Nephron progenitor cell (in vitro differentiated cells): ENCODE measurements at places on chromosomes 4 and X.

GRCh38 chrX:12866451-12867377, at the start of gene TLR7:
Gene TLR7, plus strand, starts transcription at chrX:12867072. Its CDS starts 507 bp downstream, at chrX:12867579.
- no peak for DNase-seq

- no peak for DNase-seq
Observed at GRCh38 chr4:172818901-172819300, 349.7 kb upstream of the GALNT7 start.

DNA sequence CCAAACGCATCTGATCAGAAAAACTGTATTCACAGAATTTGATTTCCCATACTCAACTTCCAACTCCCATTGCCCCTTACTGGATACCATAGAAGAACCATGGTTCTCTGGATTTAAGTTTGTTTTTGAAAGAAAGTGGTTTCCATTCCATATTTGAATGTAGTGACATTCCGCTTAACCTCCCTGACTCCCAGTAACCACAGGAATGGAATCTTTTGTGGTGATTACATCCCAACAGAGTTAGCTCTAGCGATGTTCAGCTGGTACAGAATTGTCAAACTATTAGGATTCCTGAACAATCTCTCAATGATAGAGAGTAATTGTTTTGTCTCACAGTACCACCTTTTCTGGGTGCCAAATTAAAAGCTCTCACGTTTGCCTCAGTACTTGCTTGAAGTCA, 1.7 kb downstream of the NUDT10 start:
- no peak for DNase-seq

GRCh38 chr4:114312338-114312737, 286.3 kb upstream of the UGT8 start:
- no peak for DNase-seq

DNA sequence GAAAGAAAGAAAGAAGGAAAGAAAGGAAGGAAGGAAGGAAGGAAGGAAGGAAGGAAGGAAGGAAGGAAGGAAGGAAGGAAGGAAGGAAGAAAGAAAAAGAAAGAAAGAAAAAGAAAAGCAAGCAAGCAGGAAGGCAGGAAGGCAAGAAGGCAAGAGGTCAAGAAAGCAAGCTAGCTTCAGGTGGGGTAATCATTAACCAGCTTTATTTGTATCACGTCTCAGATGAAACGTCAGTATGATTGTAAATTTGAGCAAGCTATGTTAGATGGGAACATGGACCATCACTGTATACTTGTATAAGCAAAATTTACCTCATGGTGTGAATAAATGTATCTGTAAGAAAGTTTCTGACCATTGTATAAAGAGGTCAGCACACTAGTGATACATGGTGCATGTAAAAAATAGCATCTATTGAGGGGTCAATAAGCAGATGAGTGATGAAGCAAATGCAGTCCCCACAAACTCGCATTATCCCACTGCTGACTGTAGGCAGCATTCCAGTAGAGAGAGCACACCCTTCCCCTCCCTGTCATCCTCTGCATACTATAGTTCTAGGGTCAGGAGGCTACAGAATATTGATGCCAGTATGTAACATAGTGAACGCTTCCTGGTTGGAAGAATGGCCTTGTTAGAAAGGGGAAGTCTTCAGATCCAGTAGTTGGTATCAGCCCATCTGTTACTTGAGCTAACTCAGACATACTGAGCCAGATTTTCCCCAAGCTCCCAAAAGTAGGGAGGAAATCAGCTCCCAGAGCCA, 16.5 kb upstream of the KLHL34 start:
- no peak for DNase-seq

DNA sequence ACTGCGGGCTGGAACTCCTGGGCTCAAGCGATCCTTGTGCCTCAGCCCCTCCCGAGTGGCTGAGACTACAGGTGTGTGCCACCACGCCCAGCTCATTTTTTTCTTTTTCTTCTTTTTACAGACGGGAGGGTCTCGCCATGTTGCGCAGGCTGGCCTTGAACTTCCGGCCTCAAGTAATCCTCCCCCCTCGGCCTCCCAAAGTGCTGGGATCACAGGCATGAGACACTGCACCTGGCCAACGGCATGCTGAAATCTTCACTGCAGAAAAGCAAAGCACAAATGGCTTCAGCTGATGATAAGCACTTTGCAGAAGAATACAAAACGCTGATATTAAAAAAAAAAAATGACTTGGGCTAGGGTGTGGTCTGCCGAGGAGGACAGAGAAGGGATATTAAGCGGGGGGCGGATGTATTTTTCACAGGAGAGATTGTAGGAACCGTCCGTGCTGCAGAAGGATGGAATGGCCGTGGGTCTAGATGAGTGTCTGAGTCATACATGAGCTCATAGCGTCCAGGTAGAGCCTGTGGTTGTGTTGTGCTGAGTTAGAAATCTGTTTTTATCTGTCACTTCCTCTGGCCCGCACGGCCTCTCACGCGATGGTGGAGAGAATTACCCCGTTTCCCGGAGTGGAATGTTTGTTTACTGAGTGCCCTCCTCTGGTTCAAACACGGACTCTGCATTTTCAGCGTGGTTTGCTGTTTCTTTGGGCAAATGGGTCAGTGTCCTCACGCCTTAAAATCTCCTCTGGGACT, 8.5 kb upstream of the AKAP17A start:
- DNase-seq: no peak

DNA sequence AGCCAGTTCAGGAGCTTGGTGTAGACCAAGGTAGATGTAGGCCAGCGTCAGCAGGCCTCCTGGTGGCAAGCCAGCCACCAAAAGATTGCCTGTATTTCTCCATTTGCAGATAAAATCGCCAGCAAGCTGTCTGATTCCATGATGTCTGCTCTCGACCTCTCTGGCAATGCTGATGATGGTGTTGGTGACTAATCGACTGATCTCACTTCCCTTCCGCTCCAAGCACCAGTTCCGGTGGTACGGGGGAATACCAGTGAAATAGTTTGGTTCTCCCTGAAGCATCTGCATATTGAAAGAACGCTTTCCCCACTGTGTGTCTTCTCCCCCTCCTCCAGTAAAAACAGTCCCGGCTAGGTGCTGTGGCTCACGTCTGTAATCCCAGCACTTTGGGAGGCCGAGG, 30.4 kb downstream of the GNL3L start:
- no peak for DNase-seq

GRCh38 chrX:10582945-10583344, 37.4 kb downstream of the MID1 start:
- DNase-seq: no peak

- no peak for DNase-seq
Observed at GRCh38 chrX:119755981-119756533, 2.3 kb upstream of the SOWAHD start.

- DNase-seq: no peak
Observed at GRCh38 chrX:109732017-109732801, 848 bp downstream of the ACSL4 start.

GRCh38 chrX:79336869-79337815, 30.0 kb downstream of the ITM2A start:
- DNase-seq: no peak

GRCh38 chrX:55014897-55015299, 14.7 kb downstream of the APEX2 start:
- DNase-seq: no peak

DNA sequence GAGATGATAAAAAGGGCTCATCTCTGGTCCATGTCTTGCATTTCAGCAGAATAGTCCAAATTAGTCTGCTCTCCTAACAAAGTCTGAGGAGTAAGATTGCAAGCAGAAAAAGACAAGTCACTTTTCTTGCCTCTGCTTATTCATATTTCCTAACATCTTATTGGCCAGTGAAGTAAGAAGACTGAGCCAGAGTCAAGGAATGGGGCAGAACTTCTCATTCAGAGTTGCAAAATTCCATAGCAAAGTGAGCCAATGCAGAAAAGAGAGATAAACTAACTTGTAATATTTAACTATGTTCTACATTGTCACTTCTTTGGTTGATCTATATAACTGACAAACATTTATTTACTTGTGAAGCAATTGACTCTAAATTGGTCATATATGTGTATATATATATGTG, 2304.0 kb downstream of the ARAP2 start:
- no peak for DNase-seq

- DNase-seq: peak; percentile 35
Observed at GRCh38 chr4:88672987-88673386, 24.6 kb downstream of the NAP1L5 start.

GRCh38 chr4:78710536-78710935, 65.6 kb upstream of the BMP2K start:
- DNase-seq: no peak

DNA sequence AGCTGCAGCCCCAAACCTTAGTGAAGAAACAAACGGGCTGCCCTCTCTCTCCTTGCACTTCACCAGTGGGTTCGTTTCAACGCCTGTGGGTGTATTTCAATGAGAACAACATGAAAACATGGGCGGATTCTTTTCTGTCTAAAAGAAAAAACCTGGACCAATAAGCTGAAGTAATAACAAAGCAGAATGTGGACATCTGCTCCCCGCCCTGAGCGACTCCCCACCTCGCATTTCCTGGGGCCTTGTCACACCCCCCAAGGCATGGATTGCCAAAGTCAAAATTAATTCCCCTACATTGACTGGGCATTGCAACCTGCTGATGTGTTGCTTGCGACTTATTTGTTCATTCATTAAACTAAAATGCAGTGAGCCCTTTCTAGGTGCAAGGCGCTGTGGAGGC, 142.9 kb downstream of the BCOR start:
- DNase-seq: no peak

DNA sequence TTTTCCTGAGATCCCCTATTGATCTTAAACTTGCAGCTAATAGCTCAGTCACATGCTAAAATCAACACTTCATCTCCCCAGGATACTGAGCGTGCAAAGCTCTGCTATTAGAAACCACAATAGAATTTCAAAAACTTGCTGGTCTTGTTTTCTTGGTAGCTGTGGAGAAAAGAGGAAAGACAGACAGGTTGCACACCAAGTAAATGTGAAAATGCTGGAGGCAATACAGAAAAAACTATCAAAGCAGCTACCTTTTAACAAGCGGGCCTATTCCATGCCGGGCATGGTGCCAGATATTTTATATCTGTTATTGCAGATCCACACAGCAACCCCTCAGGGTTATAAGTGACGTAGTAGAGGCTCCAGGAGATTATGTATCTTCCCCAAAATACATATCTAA, 171.9 kb downstream of the DCTD start:
- DNase-seq: no peak

- no peak for DNase-seq
Observed at GRCh38 chr4:17915439-17915838, 104.7 kb downstream of the NCAPG start.

DNA sequence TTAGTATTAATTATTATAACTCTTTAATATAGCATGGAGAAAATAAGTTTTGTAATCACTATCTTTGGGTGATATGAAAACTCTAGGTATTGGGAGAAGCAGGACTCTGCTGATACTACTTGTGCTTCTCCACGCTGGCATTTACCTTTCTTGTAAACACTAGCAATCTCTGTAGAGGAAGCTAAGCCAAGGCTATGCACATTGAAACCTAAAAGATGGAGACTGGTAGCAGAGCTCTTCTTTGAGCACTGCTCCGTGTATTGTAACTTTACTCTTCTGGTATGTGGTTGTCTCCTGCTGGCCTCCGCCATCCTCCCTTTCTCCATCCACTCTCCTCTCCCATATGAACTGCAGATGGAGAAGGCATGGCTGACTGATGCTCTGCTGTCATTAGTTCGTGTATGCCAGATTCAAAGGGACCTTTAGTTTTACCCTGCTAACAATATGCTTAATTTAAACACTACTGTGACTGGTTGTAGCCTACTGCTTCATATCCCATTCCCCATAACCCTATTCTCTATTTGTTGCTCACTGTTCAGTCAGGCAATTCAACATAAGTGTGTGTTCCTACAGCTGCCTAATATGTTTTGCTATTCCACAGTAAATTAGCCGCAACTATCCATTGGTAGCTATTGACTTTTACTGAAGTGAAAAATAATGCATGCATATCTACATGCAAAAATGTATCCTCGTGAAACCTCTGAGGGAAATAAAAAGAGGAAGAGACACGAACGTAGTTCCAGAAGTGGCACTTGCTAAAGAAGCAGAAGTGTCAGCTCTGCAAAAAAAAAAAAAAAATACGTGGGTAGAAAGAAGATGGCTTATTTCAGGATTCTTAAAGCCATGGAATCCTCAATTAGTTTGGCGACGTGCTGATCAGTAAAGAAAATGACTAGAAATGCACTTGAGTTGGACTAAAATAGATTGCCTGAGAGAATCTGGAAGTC, 55.6 kb upstream of the CCSER1 start:
- no peak for DNase-seq

DNA sequence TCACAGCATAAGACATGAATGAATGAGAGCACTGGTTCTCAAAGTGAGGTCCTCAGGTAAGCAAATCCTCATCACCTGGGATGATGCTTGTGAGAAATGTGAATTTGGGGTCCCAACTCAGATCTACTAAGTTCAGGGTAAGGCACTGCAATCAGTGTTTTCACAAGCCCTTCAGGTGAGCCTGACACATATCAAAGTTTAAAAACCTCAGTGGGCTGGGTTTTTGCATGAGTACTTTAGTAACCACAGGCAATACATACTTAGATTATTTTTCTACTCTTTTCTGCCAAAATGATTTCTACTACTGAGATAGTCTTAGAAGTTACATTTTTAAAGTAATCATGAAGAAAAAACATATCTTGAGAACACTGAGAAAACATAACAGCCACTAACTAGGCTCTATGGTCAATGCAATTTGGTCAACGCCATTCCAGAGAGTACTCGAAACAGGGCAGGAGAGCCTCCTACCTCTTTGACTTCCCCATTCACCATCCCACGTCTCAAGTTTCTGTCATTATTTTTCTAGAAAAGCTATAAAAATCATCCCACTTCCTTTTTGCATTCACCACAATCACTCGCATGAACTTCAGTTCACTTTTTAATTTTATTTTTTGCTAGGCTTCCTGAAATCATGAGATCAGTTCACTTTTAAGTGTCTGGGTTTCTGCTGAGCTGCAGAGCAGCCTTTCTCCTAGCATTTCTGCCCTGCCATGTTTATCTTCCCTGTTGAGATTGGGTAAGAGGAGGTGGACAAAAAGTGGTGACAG, 73.8 kb downstream of the MFAP3L start:
- DNase-seq: no peak

DNA sequence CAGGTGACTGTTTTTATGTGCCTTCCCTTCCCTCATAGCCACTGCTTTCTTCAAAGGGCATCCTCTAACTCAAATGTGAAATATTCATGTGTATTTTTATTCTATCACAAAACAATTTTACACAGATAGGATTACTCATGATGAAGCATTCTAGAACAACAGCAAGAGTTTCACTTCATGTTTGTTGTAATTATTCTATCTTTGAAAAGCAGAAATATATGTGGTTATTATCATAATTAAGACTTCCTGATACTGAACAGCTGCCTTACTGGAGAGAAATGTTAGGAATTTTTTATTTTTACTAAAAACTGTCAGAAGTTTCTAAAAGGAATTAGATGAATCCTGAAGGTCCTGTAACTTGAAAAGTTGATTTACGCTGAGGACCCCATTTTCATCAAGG, 229.1 kb downstream of the PALLD start:
- no peak for DNase-seq

GRCh38 chrX:118507766-118508165, 12.2 kb downstream of the DOCK11 start:
- DNase-seq: no peak

- no peak for DNase-seq
Observed at GRCh38 chr4:144189121-144189520, 48.6 kb upstream of the GYPA start.
